ENCODE measurements at places on chromosomes 16 and 17.

DNA sequence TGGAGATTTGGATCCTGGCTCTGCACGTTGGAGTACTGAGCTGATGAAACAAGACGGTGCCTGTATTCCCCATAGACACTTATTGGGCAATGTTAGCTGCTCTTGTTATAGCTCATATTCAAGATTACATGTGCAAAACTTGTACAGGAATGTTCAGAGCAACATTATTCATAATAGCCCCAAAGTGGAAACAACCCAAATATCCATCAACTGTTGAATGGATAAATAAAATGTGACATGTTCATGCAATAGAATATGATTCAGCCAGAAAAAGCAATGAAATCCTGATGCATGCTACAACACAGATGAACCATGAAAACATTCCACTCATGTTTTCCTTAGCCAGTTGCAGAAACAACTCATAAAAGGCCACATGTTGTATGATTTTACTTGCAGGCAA lies 5.7 kb upstream of the SDR42E1 start:
- DNase-seq = peak; percentile 40

- peak; percentile 48 for DNase-seq
Measured at GRCh38 chr17:27760069-27760885, 40.1 kb downstream of the NOS2 start.

DNA sequence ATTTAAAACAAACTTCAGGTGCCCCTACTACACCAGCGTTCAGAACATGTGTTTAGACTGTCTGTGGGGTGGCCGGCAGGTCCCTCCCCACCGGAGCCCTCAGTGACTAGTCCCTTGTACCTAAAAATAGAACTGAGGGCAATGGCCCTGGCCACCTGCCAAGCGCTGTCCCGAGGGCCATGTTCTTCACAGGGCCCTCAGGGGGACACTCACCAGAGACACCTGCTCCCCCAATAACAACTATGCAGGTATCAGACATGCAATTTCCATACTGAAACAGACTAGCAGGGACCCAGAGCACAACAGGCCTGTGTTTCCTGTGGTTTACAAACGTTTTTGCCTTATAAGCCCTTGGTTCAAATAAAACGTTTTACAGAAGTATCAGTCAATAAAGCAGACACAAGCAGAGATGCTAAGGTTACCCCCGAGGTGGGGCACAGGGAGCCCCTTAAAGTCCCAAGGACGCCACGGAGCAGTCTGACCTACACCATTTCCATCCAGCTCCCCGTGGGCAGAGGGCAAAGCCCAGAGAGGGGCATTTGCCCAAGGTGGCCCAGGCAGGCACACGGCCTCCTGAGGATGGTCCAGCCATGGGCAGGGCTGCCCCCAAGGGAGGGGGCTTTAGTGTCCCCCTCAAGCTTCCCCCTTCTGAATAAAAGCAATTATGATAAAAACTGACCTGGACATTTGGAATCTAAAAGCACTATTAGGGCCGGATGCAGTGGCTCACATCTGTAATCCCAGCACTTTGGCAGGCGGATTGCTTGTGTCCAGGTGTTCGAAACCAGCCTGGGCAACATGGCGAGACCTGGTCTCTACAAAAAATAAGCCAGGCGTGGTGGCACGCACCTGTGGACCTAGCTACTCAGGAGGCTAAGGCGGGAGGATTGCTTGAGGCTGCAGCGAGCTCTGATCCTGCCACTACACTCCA lies 896 bp upstream of the MYLK3 start:
- DNase-seq = no peak

- DNase-seq = no peak
Measured at GRCh38 chr17:7191571-7192270, 12.6 kb upstream of the ASGR1 start.

- DNase-seq = no peak
Measured at GRCh38 chr16:85227084-85227945, 115.0 kb upstream of the CIBAR2 start.

- no peak for DNase-seq
Measured at GRCh38 chr16:82055117-82055516, 20.1 kb downstream of the HSD17B2 start.

All from fibroblast of pulmonary artery (primary cell).